ENCODE measurements at places on chromosomes 12 and 14.

DNA sequence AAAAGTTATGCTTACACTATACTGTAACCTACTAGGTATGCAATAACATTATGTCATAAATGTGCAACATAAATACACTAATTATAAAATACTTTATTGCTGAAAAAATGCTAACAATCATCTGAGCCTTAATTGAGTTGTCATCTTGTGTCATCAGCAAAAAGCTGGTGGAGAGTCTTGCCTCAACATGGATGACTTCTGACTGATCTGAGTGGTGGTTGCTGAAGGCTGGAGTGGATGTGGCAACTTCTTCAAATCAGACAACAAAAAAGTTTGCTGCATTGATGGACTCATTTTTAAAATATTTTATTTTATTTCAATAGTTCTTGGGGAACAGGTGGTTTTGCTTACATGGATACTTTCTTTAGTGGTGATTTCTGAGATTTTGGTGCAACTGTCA lies 93.9 kb upstream of the AMN1 start:
- DNase-seq = no peak

- peak; percentile 25 for DNase-seq
Observed at GRCh38 chr12:115135800-115136211, 451.8 kb upstream of the TBX3 start.

DNA sequence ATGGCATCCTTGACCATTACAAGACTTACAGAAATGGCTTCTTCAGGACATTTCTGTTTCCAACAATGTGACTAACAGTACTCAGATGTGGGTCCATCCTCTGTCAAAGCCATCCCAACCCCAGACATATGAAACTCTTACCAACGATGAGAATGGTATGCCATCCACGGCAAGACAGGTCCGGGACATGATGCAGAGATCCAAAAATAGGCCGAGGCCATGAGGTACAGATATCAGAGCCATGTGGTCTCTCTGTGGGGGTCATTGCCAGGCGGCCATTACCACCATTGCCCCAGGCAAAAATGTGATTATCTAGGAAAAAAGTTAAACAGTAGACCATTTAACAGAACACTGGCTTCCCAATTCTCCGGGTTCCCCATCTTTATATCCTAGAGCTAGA lies 27.5 kb downstream of the ZC2HC1C start:
- DNase-seq = no peak

- no peak for DNase-seq
Observed at GRCh38 chr14:67357969-67358354, 1.6 kb downstream of the ATP6V1D start.

DNA sequence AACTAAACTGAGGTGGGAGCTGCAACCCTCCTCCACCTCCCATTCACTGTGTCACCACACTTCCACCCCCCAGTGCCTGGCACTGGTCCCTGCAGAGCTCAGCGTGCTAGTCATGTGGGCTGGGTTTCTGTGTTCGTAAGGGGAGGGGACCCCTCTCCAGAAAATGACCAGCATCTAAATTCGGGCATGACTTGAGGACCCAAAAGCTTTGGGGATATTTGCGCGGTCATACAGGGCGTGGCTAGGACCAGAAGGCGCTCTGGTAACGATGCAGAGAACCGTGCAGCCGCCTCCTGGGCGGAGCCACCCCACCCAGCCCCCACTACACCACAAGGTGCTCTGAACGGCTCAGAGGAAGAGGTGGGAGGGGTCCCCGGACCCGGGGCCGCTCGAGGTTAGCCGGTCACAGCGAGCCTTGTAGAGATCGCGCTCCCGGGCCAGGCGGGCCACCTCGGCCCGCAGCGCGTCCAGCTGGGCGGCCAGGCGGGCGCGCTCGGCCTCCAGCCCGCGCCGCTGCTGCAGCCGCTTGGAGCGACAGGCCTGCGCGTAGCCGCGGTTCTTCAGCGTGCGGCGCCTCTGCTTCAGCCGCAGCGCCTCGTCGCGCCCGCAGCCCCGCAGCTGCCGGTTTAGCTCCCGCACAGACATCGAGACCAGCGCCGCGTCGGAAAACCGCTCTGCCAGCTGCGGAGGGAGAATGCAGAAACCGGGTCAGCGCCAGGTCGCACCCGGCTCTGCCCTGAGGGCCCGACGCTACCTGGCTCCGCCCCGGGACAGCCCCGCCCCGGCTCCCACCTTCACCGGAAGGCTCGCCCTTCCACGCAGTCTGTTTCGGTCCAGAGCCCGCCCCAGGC lies 9.8 kb downstream of the CPNE6 start:
- no peak for DNase-seq

DNA sequence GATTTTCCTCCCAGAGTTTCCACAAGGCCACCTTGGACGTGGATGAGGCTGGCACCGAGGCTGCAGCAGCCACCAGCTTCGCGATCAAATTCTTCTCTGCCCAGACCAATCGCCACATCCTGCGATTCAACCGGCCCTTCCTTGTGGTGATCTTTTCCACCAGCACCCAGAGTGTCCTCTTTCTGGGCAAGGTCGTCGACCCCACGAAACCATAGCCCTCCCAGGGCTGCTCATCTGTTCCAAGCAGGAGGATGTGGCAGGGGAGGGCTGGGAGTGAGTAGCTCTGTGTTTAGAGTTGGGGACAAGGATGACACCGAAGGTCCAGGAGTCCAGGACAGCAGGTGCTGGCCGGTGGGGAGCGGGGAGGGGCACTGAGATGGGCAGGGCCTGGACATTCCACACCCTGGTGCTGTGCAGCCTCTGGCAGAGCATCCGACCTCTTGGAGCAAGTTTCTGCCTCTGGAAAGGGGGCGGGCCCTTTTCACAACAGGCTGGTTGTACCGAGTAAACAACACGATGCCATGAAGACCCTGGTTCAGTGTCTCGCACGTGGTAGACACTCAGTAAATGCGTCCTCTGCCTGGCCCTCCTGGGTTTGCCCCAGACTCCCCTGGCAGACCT lies 8.2 kb downstream of the SERPINA4 start:
- DNase-seq = no peak

- no peak for DNase-seq
Observed at GRCh38 chr14:87102811-87103378, 890.1 kb downstream of the GALC start.

DNA sequence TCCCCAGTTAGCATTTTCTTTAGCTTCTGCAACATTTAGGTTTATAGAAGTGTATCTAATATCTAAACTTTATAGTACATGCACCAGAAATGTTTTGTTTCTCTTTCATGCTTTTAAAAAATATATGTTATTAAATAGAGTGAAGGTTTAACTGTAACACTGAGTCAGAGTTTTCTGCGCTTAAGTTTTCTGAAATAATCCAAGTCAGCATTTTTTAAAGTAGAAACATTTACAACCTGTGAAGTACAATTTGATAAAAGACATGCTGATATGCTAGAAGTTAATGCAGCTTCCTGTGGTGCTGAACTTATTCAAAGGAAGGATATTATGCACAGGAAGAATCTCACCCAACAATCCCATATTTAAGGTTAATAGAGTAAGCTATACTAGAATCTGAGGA lies 1096.8 kb downstream of the LRFN5 start:
- no peak for DNase-seq

DNA sequence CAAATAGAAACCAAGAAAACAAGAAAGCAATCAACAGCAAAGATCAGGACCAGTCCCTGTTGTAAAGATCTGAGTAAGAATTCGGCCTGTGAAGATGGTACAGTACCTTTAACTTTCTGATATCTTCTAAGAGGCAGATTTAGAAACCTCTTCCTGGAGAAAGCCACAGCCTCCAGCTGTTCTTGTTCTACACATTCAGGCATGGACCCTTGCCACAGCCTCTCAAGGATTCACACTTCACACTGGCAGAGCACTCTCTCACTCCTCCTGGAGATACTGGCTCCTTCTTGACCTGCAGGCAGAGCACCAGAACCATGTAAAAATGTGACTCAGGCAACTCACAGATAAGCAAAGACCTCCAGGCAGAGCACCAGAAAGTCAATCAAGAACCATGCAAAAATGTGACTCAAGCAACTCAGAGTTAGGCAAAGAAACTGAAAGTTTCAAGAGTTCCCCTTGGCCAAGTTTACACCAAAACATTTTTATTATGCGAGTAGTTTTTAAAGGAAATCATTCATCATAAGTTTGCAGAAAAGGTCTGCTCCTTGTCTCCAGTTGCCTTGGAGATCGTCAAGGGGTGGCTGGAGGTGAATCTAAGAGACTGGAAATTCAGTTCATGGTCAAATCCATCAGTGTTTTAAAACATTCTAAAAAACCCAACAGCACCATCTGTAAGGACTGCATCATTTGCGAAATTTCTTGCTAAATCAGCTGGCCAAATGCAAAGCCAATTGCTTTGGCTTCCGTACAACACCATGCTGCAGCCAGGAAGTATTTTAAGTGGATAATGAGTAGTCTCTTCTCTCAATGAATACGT lies 119.3 kb upstream of the MDM1 start:
- no peak for DNase-seq

GRCh38 chr14:91424813-91425530 lies 7.4 kb upstream of the CCDC88C start:
- no peak for DNase-seq

DNA sequence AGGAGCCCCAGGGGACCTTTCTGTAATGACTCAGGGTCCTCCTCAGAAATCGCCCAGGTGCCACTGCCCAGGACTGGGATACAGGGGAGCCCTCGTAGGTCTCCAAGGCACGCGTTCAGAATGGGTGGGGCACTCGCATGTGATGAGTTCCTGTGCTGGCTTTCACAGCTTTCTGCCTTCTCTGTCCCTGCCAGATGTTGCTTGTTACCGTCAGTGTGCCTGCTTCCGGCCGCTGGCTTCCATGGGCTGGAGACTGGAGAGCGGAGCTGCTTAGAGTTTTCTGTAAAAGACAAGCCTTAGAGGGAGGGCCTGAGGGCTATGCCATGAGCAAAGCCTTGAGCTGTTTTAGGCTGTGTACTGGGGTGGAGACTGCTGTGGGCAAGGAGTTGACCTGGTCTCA lies 75.0 kb upstream of the SLC24A4 start:
- DNase-seq = no peak

- no peak for DNase-seq
Observed at GRCh38 chr14:21911877-21912276, 238.3 kb upstream of the OR4E1 start.

- DNase-seq = no peak
Observed at GRCh38 chr12:131720921-131721320, 10.0 kb downstream of the SFSWAP start.

DNA sequence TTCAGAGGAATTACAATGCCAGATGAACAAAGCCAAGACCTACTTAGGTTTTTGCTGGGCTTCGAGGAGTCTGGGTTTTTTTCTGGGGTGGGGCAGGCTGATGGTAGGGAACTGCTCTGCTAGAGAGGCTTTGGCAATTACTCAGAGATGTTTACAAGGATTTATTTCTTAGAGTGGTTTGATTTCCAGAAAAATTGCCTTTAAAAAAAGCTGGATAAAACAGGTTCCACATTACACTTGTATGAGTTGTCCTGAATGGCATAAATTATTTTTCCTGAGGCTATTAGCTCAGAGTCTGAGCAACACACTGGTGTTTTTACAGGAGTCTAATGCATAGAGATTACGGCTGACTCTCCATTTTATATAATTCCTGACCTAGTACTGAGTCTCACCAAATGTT lies 118.5 kb upstream of the FRMD6 start:
- no peak for DNase-seq

DNA sequence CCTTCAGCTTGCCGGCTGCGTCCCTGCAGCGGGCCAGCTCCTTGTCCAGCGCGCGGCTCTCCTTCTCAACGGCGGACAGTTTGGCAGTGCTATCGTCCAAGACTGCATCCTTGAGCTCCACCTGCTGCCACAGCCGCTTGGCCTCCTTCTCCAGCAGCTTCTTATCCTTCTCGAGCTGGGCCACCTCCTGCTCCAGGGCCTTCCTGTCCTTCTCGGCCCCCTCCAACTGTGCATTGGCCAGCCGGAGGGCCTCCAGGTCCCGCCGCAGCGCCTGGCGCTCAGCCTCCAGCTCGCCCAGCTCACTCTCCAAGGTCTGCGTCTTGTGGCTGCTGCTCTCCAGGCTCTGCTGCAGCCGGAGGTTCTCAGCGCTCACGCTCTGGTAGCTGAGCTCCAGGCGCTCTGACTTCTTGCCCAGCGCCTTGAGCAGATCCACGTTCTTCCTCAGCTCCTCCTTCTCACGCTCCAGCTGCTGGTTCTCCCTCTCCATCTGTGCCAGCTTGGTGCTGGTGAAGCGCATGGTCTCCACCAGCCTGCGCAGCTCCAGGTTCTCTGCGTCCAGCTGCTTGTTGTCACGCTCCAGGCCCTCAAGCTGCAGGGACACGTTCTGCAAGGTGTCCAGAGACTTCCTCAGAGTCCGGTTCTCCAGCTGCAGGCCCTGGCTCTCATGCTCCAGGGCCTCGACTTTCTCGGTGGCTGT lies 68.8 kb upstream of the GPR68 start:
- DNase-seq = no peak

GRCh38 chr12:67523538-67523937 lies 125.0 kb upstream of the DYRK2 start:
- no peak for DNase-seq

DNA sequence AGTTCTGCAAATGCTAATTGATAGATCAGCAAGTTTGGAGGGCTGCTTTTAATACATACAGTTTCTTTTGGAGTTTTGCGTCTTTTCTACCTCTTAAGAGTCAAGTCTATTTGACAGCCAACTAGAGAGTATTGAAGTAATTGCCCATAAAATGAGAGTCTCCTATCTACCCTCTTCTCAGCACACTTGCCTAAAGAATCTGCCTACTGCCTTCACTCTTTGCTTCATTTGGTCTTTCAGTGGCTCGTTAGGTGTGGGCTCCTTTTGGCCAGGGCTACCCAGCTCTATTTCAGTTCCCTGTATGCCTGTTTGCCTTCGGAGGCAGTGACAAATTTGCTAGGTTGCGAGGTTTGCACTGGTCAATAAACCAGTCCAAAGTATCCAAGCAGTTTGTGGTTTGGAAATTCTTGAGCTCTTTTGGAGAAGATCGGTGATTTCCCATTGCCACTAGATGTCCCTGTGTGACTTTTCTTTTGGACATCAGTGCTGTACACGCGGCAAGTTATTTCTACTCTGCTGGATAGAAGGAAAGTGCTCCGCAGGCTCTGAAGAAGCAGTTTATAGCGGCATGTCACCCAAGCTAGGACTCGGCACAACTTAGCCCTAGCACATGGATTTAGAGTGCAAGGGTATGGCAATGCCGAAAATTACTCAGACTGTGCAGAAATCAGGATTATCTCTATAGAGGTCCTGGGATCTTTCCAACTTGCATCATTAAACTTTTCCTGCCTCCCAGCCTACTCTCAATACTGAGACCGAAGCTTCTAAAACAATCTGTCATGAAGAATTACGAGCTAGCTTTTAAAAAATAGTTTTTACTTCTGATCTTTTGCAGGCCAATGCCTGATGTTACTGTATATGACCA lies 38.6 kb downstream of the MGST1 start:
- peak; percentile 29 for DNase-seq

DNA sequence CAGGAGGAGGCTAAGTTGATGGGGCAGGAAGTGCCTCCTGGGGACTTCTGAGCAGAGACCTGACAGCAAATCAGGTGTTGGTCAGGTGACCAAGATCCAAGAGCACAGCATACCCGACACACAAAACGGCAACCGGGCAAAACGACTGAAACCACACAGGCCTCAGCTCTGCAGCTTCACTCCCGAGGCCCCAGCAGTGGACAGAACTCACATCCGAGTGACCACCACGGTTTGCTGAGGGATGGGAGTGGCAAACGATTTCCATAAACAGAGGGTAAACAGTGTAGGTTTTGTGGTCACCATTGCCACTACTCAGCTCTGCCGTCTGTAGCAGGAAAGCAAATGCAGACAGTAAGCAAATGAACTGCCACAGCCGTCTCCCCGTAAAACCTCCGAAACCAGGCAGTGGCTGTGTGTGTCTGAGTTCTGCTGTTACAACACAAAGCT lies 14.4 kb downstream of the CHFR start:
- DNase-seq = no peak
